Stimulated activated CD4-positive, alpha-beta T cell treated with anti-CD3 and anti-CD28 coated beads, TNF-alpha, amount 100 ng/mL, for 24 hours (primary cell): ENCODE measurements at places on chromosomes 7 and 10.

DNA sequence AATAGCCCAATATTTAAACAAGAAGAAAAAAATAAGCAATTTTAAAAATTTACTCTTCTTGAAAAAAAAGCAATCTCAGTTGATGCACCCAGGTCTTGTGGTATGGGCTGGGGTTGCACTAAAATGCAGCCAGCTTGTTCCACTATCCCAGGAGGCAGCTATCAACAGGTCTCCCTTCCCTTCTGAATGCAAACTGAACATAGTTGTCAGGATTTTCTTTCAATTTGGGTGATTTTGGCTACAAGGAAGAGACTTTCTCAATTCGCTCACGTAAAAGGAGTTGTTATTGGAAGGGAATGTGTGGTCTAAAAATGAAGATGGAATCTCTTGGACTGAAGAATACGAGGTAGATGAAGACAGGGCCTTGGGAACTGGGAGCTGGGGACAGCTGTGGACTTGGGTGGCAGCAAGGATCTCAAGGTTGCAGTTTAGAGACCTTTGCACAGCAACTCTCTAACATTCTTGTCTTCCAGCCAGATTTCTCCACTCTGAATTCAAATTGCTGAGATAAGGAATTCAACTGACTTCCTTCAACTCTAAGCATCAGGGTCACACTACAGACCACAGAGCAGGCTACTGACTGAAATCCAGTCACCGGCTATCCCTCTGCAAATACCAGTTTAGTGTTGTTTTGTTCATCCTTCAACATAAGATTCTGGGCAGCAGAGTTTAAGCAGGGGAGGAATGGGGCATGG, 3.1 kb upstream of the TMEM26 start:
- no peak for DNase-seq

GRCh38 chr7:81025360-81025759, 106.5 kb upstream of the SEMA3C start:
- no peak for DNase-seq

- no peak for DNase-seq
Observed at GRCh38 chr7:111018447-111018846, 72.5 kb upstream of the LRRN3 start.

DNA sequence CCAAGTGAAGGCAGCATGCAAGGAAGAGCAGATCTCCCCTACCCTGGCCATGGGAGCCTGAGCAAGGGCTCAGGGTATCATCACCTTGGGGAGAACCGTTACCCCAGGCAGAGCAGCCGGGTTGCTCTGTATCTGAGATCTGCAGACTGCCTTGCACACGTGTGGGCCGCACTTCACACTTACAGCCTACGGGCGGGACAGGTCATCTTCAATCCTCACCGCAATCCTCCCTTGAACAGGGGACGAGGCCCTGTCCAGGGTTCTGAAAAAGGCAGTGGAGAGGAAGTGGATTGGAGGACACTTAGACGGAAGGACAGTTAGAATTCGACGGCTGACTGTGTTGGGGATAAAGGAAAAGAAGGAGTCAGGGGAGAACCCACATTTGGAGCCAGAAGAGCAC, 51.4 kb downstream of the NPS start:
- no peak for DNase-seq

DNA sequence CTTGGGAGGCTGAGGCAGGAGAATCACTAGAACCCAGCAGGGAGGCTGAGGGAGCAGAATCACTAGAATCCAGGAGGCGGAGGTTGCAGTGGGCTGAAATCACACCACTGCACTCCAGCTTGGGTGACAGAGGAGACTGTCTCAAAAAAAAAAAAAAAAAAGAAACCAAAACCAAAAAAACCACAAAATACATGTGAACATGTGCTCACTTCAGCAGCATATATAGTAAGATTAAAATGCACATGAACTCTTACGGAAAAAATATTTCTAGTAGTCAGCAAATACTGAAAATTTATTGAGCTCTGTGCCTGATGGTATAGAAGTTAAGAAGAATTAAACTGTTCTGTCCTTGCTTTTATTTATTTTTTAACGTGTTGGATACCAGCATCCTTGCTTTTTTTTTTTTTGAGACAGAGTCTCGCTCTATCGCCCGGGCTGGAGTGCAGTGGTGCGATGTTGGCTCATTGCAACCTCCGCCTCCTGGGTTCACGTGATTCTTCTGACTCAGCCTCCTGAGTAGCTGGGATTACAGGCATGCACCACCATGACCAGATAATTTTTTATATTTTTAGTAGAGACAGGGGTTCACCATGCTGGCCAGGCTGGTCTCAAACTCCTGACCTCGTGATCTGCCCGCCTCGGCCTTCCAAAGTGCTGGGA, 9.6 kb upstream of the ZNF487 start:
- no peak for DNase-seq

GRCh38 chr10:78851647-78852046, 217.1 kb upstream of the ZMIZ1 start:
- no peak for DNase-seq

DNA sequence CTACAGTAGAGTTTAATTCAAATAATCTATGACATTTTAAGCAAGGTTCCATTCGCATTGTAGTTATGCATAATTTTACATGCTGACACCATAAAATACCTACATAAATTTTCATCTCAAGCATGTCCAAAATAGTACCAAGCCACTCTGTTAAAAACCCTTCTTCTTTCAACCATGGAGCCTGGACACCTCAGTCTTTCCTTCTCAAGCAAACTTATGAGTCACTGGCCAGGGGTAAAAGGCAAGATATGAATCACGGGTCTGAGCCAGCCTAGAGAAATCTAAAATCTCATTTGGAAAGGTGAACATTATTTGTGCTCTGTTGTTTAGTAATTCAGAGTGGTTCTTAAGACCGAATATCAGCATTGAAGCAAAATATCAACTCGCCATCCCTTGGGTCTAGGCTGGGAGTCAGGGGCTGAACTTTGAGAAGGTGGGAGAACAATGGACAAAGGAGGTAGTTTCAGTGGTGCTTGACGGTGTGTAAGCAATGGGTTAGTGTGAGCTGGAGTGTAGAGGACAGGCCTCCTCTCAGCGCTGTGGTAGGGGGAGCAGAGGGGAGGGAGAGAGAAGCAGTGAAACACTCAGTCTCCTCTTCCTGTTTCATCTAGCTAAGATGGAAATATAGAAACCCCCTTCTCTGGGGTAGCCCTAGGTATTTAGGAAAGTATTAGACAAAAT, 19.1 kb upstream of the GPAM start:
- DNase-seq = no peak

DNA sequence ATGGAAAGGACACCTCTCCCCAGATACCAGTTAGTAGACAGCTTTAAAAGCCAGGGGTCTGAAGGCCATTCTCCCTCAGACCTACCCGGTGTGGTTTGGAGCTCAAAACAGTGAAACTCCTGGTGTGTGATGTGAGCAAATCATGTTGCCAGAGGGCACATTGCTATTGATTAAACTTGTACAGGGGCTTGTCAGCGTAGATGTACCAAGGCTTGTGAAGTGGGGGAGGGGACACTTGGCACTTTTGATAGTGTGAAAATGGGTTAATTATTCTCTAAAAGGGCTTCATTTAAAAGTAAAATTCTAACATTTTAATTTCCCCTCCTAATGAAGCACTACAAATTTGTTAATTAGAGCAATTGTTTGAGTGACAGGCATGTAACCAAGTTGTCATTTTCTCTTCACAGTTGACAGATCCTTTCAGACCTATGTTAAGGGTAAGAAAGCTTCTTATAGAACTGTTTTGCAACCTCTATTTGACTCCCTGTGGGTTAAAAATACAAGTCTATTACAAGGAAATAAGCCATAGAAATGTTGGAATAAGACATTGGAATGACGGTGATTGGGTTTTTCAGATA, 356.9 kb upstream of the GALNT17 start:
- no peak for DNase-seq

- DNase-seq = no peak
Observed at GRCh38 chr7:128021366-128021765, 9.9 kb downstream of the LRRC4 start.

- no peak for DNase-seq
Observed at GRCh38 chr7:105473163-105473562, 48.9 kb downstream of the PUS7 start.

DNA sequence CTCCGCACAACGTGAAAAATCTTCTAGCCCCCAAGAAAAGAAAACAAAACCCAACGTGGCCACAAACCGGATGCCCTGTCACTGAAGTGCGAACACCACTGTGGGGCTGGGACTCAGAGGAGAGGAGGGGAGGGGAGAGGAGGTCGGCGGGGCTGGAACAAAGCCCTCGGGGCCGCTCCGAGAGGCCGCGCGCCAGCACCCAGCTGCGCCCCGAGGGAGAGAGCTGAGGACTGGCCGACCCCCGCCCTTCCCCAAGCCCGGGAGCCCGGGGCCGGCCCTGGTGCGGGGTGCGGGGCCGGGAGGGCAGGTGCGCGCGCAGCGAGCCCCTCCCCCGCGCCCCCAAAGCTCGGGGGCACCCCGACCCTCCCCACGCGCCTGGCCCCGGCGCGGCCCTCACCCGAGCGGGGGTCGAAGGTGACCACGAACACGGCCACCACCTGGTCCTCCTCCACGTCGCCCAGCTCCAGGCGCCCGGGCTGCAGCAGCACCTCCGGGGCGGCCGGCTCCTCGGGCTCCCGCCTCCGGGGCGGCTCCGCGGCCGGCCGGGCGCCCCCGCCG, 398 bp downstream of the DENND11 start:
- peak; percentile 43 for DNase-seq

GRCh38 chr7:79980376-79980775, 154.3 kb upstream of the GNAI1 start:
- no peak for DNase-seq

- DNase-seq = no peak
Observed at GRCh38 chr10:33493978-33494377, 159.5 kb upstream of the NRP1 start.

DNA sequence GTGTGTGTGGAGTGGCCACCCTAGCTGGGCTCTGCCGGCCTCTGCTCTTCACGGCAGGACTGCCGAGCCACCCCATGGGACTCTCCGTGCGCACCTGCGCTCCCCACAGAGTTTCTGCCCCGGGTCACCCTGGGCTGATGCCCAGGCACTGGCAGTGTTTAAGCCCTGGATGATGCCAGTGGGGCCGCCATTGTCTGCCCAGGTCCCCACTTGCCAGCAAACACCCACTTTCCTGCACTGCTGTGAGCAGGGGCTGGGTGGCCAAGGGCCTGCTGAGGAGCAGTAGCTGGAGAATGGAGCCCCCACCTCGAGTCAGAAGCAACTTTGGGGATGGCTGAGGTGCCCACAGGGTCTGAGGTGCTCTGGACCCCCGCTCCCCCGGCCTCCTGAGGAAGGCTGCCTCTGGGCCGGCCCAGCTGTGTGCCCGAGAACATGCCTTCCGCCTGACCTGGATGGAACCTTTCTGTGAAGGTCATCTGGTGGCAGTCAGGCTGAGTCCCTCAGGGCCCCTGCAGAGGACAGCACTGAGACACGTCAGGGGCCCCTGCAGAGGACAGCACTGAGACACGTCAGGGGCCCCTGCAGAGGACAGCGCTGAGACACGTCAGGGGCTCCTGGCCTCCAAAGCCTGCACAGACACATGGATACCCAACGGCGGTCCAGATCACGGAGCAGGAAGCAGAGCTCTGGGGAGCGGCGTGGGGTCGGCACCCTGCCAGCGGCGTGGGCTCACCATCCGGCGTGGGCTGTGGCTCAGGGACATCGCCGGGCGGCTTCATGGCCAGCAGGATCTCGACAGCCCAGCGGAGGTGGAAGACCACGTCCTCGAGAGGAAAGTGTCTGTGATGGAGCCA, 62.0 kb downstream of the CFAP46 start:
- DNase-seq = no peak

GRCh38 chr10:101131962-101132635, 999 bp downstream of the TLX1 start:
- no peak for DNase-seq

- DNase-seq = no peak
Observed at GRCh38 chr10:100043796-100044195, 34.0 kb upstream of the DNMBP start.

GRCh38 chr10:92173996-92174395, 116.9 kb downstream of the CPEB3 start:
- no peak for DNase-seq
